Adrenal gland (tissue), 19 donors: ENCODE measurements at places on chromosomes 5 and 9. TPM values are rescaled to one million over a fixed set of nuclear protein-coding genes. Genes with fewer than 3 reads are reported as not detected.

- no peaks in the 10 kb centered on the region for H3K27me3 ChIP-seq
- peaks cover 24% of the 10 kb centered on the region for H3K4me1 ChIP-seq
- no peak for DNase-seq
- no peak overlapping the region for H3K27ac ChIP-seq
Measured at GRCh38 chr5:177300951-177301350, 2.6 kb downstream of the RAB24 start.

GRCh38 chr5:116600876-116601275 lies 26.3 kb upstream of the SEMA6A start:
- H3K4me3 ChIP-seq, result no peak overlapping the region
- DNase-seq, result no peak
- no peaks in the 10 kb centered on the region for H3K4me1 ChIP-seq
- no peaks in the 10 kb centered on the region for H3K27me3 ChIP-seq
- H3K36me3 ChIP-seq, result no peaks in the 10 kb centered on the region

DNA sequence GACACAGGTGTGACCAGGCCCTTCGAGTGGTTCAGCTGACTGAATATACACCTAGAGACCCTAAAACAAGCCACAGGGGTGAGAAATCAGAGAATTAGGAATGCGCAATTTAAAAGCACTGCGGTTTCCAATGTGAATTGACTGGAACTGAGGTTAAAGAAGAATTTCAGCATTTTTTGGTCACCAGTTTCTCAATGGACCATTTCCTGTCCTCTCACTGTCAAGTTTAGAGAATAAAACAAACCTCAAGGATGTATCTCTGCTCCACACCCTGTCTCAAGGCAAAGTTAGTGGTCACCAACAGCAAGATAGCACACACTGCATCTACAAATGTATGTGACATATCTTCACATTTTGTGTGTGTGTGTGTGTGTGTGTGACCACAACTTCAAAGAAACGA lies 143.8 kb upstream of the MAP3K1 start:
- no peak overlapping the region for H3K4me3 ChIP-seq
- H3K4me1 ChIP-seq, result no peaks in the 10 kb centered on the region
- H3K36me3 ChIP-seq, result no peaks in the 10 kb centered on the region
- H3K27me3 ChIP-seq, result no peaks in the 10 kb centered on the region
- DNase-seq, result no peak

DNA sequence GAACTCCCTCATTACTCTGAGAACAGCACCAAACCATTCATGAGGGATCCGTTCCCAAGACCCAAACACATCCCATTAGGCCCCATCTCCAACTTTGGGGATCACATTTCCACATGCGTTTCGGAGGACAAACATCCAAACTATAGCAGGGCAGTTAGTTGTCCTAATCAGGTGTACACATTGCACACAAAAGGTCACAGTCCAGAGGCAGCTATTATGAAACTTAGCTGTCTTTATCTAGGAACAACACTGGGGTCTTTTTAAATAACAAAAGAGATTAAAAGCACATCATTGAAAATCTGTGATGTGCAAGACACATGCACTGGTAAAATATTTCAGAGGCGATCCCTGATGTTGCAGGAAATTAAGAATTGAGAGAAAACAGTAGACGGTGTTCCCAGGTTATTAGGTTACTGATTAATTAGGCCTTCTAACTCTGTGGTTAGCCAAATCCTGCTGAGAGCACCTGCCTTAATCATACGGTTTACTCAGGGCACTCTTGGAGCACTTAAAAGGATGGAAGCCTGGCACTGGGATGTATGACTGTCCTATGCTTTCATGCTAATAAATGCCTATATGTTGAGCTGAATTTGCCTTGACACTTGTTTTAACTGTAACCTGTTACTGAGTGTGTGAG lies 1574.5 kb upstream of the WWC1 start:
- no peaks in the 10 kb centered on the region for H3K4me1 ChIP-seq
- DNase-seq, result no peak
- no peaks in the 10 kb centered on the region for H3K27me3 ChIP-seq

GRCh38 chr5:159218595-159219023 lies 9.3 kb upstream of the RNF145 start:
- H3K4me3 ChIP-seq, result no peak overlapping the region
- no peaks in the 10 kb centered on the region for H3K27me3 ChIP-seq
- no peaks in the 10 kb centered on the region for H3K36me3 ChIP-seq
- H3K27ac ChIP-seq, result no peak overlapping the region
- no peak for DNase-seq

DNA sequence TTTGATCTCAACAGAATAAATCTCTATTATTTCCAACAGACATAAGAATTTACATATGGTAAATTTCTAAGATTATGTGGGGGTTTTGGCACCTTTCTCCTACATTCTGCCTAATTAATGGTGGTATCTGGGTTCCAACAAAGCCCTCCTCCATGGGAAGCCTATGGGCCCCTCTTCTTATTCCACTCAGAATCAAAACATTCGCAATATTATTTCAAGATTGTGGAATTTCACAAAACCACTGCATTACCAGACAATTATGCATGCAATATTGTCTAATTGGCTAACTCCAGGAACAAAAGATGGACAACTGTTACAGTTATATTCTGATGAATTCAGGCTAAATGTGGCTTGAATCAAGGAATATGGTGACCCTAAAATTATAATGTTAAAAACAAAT lies 434.0 kb downstream of the NFIB start:
- H3K36me3 ChIP-seq, result no peaks in the 10 kb centered on the region
- no peak for DNase-seq
- no peak overlapping the region for H3K27ac ChIP-seq

DNA sequence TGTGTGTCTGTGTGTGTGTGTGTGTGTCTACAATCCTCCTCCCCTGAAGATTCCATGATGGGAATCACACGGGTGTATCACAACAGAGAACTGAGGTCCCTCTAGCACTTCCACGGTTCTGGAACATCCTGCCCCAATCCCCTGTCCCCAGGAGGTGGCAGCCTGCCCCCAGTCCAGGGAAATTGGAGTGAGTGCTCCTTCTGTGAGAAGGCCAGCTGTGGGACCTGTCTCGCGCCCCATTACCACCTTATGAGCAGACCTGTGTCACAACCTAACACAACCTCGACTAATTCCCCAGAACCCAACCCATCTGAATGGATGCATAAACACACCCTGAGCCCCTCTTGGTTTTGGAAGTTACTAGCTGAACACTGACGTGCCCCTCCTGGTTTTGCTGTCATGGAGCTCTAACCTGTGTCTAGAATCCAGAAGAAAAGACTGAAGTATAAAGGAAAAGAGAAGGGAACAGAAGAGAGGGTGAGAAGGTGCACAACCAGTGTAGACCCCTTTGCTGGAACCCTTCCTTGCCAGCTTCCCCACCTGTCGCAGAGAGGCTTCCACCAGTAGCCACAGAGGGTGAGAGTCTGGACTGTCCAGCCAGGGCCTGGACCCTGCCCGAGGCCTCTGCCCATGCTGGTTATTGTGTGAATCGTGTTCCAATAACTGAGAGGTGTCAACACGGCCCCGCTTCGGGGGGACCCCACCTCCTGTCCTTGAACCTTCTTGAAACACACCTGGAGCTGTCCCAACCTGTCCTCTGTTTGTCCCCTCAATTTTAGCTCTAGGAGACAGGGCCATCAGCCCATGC lies 3.4 kb downstream of the BTNL9 start:
- peaks cover under 1% of the 10 kb centered on the region for H3K27me3 ChIP-seq
- no peak overlapping the region for H3K27ac ChIP-seq
- DNase-seq, result no peak
- H3K36me3 ChIP-seq, result no peaks in the 10 kb centered on the region

- no peaks in the 10 kb centered on the region for H3K36me3 ChIP-seq
- H3K27ac ChIP-seq, result no peak overlapping the region
- no peaks in the 10 kb centered on the region for H3K4me1 ChIP-seq
- DNase-seq, result no peak
Measured at GRCh38 chr9:129195606-129196005, 17.5 kb upstream of the IER5L start.

DNA sequence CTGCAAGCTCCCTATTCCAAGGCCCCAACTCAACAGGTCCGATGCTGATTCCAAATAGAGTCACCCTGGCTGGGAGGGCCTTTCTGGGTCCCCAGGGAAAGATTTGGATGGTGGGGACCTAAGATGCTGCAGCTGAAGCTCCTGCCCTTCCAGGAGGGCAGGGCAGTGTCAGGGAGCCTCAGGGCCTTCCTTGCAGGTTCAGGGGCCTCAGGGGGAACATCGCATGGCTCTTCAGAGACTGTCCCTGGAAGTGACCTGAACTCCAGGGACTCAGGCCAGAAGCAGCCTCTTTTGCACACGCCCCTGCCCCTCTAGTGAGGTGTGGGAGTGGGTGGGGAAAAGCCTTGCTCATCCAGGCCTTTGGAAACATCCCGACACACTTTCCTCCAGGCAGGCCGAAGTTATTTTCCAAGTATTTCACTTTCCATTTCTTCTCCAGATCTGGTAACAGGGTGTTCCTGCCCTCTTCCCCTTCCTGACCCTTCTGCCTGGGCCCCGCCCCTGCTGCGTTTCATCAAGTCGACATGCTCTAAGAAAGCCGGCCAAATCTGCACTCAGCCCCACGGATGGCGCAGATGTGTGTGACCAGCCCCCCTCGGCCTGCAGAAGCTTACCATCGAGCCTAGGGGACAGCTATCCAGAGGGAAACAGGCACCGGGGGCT lies 159.5 kb downstream of the FGF18 start:
- H3K27ac ChIP-seq, result no peak overlapping the region
- no peaks in the 10 kb centered on the region for H3K4me1 ChIP-seq
- no peak overlapping the region for H3K4me3 ChIP-seq
- no peak for DNase-seq
- H3K36me3 ChIP-seq, result no peaks in the 10 kb centered on the region
- no peaks in the 10 kb centered on the region for H3K27me3 ChIP-seq

DNA sequence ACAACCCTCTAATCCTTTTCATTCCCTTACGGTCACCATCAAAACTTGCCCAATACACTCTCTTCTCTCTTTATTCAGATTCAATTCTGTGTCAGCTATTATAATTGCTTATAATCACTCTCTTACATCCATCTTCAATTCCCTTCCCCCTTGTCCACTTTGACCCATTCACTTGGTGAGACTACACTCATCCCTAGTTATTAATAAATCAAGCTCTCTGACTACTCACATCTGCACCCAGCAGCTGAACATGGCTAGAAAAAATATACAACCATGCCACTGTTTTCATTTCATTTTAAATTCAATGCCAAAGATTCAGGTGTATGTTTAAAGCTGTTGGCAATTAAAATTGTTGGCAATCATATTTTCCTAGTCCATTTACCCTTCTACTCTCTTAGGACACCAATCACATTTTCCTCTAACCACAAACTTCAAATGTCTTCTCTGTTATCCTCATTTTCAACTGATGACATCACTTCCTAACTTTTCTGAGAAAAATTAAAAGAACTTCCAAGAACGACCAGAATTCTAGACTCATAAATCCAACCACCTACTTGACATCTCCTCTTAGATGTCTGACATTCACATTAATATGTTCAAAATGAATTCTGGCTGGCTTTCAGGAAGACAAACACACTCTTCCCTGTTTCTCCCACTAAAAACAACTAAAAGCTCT lies 5.5 kb downstream of the C5orf15 start:
- peaks cover 8% of the 10 kb centered on the region for H3K36me3 ChIP-seq
- no peak overlapping the region for H3K4me3 ChIP-seq
- peaks cover 23% of the 10 kb centered on the region for H3K4me1 ChIP-seq
- no peak overlapping the region for H3K27ac ChIP-seq
- DNase-seq, result no peak

DNA sequence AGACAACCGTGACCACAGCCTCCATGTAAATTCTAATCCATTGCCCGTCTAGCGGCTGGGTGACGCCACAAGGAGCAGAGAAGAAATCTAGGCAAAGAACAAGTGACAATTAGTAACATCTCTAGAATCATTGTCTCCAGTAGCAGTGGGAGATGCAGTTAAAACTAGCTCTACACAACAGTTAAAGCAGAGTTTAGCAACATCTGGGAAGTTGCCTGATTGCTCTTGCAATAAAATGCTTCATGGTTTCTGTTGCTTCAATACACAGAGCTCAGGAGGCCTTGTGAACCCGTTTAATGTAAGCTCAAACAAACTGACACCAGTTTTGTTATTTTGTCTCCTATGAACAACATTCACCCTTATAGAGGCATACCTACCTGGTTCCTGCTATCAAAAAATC lies 369.8 kb upstream of the PDE4D start:
- H3K27me3 ChIP-seq, result no peaks in the 10 kb centered on the region
- H3K4me3 ChIP-seq, result no peak overlapping the region
- H3K4me1 ChIP-seq, result no peaks in the 10 kb centered on the region

DNA sequence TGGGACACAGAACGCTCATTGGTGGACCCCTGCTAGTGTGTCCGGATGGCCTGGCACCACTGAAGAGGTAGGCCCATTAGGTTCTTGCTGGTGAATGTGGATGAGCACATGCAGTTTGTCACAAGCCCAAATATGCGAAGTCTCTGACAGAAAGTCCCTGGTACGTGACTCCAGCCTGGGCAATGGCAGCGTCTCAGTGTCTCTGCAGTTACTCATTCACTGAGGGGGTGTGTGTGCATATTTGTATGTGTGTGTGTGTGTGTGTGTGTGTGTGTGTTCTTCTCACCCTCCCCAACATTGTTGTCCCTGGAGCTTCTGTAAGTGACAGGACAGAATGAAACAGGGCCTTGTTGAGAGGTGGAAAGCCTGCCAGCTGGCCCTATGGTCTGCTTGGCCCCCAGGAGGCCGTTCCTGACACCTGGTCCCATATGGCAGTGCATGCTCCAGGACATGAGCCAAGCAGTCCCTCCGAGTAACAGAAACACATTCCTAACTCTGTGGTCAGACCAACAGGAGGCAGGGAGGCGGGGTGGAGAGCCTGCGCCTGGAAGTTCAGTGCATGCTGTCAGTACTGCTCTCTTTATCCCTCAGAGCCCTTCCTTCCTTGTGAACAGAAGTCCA lies 169.9 kb downstream of the SLC28A3 start:
- H3K36me3 ChIP-seq, result no peaks in the 10 kb centered on the region
- no peaks in the 10 kb centered on the region for H3K4me1 ChIP-seq
- no peaks in the 10 kb centered on the region for H3K27me3 ChIP-seq
- H3K27ac ChIP-seq, result no peak overlapping the region
- H3K4me3 ChIP-seq, result no peak overlapping the region

DNA sequence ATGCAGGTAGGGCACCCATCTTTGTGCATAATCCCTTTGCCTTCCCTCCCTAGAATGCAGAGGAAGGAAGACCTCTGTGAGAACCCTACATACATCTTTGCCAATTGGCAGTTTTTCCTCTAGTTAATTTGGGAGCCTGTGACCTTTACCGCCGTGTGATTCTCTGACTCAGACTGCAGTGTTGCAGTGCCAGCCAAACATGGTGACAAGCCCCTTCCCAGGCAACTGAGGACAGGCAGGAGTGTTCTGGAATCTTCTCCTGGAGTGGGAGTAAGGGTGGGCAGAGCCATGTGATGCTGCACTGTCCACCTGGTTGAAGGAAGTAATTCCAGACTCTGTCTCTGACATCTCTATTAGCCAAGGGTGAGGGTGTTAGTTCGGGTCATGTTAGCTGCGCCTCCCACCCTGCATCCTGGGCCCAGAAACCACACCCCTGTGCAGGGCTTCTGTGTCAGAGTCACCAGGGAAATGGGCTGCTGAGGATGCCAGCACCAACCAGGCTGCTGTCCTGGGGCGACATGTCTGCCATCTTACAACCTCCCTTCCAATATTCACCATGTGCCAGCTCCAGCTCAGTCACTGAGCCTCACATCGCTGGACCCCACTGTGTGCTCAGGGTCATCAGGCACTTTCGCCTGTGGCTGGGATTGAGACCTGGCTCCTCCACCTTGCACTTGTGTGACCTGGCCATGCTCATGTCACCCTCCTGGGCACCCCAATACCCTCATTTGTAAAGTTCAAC lies 21.8 kb downstream of the KCNIP1 start:
- H3K27ac ChIP-seq, result no peak overlapping the region
- no peaks in the 10 kb centered on the region for H3K36me3 ChIP-seq
- no peak overlapping the region for H3K4me3 ChIP-seq
- H3K27me3 ChIP-seq, result no peaks in the 10 kb centered on the region
- no peaks in the 10 kb centered on the region for H3K4me1 ChIP-seq
- peak; percentile 24 for DNase-seq

ZNF618 gene
- 7.1 TPM for total RNA-seq

IL9 gene
- not detected for total RNA-seq

MGAT1 gene
- total RNA-seq, result 193 TPM

TOMM5 gene
- total RNA-seq, result 88.3 TPM

SPINK4 gene
- not detected for total RNA-seq

SH3PXD2B gene
- total RNA-seq, result 73.2 TPM
